Stimulated activated CD8-positive, alpha-beta memory T cell treated with anti-CD3 and anti-CD28 coated beads, Interleukin-15, amount 100 ng/mL, for 4 hours (primary cell): ENCODE measurements at places on chromosomes 5 and 9.

DNA sequence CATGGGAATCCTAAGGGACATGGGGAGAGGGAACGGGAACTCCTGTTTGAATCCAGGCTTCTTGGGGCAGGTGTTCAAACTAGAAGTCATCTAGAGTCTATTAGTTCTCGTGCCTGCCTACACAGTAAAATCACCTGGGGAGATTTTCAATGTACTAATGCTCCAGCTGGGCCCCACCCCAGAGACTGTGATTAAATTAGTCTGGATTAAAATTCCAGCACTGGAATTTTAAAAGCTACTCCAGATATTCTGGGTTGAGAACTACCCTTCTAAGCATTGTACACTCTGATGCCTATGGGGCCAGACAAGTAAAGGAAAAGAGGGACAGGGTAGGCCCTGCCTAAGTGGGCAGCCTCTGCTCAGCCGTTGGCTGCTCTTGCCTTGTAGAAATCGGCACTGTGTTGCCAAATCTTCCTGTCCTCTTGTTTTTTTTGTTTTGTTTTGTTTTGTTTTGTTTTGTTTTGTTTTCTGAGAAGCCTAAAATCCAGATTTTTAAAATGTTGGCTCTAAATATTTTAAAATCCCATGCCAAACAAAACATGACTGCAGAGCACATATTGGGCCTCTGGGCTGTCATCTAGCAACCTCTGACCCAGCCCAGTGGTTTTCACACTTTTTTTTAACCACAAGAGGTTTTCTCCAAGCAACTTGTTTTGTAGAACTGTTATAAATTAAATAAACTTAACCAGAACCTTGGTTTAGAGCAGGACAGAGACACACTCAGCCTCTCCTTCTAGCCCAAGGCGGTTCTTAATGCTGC, 29.0 kb downstream of the ADRB2 start:
- DNase-seq = no peak

DNA sequence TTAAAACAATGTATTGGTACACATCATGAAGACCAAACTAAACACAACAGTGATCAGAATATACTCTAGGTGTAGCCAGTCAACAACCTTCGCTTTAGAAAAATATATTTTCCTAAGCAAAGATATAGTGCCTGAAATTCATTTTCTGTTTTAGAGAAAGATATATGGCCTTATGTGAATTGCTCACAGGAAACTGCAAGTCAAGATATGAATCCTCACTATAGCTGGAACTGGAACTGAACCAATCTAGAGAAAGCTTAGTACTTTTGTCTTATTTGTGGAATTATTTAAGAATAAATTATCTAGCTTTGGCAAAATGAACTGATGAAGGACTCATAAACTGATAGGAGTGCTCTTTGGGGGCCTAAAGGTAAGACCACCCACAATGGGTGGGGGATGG, 27.3 kb downstream of the GZMK start:
- DNase-seq = no peak

GRCh38 chr5:74201334-74202081, 439.0 kb downstream of the ENC1 start:
- DNase-seq = no peak

DNA sequence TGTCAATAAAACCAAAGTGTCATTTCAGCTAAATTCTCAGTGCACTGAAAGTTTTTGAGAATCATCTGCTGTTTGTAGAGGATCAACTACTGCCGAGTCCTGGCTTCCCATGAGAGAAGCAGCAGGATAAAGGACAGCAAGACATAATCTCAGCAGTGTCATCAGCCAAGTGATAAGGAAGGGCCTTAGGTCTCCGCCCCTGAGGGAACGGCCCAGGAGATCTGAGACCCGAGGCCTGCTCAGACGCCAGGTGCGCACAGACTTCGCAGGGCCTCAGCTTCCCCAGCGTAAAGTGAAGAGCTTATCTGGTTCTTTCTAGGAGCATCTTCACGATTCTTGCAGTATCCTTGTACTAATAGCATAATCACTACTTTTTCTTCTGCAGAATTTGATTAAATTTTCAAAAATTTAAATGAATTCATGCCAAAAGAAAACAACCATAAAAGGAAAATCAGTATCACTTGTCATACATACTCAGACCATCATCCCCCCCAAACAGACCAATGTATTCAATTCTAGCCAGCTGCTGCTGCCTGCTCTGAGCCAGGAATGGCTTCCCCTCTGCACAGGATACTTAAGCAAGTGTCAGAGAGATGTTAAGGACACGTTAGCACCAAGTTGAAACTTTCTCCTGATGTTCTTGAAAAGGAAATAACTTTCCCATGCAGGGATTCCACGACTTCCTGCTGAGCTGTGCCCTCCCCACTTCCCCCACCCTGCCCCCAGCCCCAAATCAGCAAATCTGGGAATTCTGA, 2.2 kb downstream of the GFPT2 start:
- no peak for DNase-seq

DNA sequence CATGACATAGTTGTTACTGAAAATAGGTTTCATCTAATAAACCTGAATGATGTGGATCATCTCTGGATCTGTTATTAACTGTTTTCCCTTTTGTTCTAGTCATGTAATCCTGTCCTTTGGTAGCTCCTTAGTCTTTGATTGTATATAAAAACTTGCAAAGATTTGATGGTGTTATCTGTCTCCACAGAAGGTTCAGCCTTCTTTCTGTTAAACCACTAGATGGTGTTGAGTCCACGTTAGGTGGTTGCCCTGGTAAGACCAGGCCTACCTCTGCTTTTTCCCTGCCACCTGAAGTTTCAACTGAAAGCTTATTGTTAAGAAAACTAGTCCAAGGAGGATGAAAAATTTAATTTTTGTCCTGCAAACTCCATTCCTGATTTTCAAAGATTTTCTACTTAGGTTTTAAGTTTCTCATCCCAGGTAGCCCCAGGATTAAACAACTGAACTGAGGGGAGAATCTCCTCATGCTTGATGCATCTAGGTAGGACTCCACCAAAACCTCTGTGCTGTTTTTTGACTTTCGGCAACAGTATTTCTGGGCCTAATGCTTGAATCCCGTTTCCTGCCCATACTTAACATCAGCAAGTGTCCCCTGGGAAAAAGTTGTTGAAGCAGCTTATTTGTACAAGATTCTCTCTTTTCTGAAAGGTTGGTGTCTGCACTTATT, 68.5 kb downstream of the RICTOR start:
- no peak for DNase-seq

GRCh38 chr5:11048760-11049159, 287.7 kb upstream of the DAP start:
- DNase-seq = no peak

DNA sequence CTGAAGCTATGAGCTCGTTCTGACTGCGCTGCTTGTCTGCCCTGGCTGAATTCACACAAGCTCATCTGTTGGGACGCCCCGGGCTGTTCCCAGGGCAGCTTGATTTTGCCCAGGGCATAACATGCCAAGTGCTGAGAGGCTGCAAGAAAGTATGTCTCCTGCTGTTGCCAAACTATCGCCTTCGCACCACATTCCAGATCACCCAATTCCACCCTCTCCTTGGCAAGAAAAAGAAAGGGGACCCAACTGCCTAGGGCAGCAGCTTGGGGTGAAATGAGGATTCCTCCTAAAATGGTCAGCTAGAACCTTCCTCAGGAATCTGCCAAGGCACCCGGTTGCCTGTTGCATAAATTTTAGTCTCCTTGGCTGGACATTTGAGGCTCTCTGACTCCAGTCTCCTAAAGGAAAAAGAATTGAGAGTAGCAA, 21.2 kb downstream of the COL15A1 start:
- DNase-seq = no peak

GRCh38 chr9:127179633-127180441, 57.4 kb upstream of the ANGPTL2 start:
- DNase-seq = no peak

DNA sequence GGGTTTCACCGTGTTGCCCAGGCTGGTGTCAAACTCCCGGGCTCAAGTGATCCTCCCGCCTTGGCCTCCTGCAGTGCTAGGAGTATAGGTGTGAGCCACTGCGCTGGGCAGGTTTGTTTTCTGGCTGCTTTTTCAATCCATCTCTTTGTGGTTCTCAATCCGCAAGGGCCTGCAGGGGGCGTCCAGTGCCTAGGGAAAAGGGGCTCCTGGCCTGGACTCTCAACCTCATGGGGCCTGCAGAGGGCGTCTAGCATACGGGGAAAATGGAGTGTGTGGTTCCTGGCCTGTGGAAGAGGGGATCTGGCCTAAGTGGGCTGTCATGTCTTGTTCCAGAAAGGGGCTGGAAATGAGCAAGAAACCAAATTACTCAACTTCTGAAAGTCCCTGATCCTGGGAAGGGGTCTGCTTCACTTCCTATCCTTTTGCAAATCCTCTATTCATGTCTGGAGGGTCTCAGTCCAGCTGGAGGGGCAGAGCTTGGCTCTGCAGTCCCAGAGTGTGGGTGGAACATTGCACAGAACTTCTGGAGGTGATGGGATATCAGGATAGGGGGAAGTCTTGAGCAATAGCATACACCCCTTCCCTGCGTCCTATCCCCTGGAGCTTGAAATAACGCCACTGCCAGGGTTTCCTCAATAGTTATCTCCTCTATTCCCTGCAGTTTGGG, 12.7 kb upstream of the CCL27 start:
- DNase-seq = no peak

DNA sequence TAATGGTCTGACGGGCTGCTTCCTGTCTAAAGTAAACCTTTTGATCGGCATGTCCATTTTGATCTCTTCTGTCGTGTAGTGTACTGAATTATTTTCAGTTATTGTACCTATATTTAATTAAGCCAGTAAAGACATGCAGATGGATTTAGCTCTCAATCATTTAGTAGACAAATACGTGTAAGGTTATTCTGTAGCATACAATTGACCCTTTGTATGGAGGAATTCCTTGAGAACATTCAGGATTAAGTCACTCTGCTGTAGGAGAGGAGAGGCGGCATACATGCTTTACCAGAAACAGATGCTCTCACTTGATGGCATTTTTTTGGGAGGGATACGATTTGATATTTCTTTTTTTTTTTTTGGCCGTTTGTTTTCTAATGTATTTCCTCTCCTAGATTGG, 141.0 kb downstream of the PBX3 start:
- no peak for DNase-seq

- DNase-seq = no peak
Measured at GRCh38 chr5:2747363-2748162, 3.9 kb downstream of the IRX2 start.

GRCh38 chr9:90325913-90326653, 316.5 kb downstream of the DIRAS2 start:
- DNase-seq = no peak

- no peak for DNase-seq
Measured at GRCh38 chr9:124688238-124688904, 82.7 kb downstream of the NR6A1 start.

DNA sequence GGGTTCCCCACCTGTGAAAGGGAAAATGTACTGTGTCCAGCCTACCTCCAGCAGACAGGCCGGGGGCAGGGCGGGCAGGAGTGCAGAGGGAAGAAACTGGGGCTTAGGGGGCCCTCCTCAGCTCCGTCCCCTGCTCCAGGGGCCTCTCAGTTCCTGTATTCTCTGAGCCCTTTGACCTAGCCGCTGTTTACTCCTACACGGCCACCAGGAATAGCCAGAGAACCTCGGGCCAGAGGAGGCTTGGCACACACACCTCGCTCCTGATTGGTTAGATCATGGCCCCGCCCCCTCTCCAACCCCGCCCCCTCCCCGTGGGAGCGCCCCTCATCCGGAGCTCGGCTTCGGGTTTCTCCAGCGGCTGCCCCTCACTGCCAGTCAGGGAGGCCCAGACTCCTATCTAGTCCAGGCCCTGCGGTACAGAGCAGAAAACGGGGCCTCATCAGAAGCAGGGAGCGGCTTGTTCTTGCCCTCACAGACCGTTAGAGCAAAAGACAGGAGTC, 2.2 kb downstream of the ST6GALNAC6 start:
- no peak for DNase-seq

GRCh38 chr5:66808663-66809062, 212.5 kb downstream of the MAST4 start:
- DNase-seq = no peak

- DNase-seq = peak; percentile 20
Measured at GRCh38 chr9:134403682-134404301, 77.5 kb downstream of the RXRA start.

DNA sequence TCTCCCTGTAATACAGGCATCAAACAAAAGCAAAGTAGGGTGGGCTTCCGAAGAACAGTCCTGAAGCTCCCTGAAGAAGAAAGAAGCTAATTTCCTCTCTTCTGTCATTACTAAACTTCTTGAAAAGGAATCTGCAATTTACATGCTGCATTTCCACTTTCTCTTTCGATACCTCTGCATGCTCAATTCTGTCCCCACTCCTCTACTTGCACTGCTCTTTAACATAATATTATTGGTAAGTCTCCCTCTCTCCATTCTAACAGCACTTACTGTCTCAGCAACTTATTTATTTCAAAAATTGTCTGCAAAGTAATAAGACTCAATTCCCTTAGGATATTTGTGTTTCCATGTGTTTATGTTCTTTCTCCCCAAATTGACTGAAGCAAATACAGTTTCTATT, 3.9 kb upstream of the PLPP1 start:
- DNase-seq = no peak

GRCh38 chr9:33375841-33376321, 26.5 kb downstream of the AQP7 start:
- DNase-seq = no peak

GRCh38 chr5:67451640-67452279, 255.2 kb upstream of the CD180 start:
- no peak for DNase-seq

GRCh38 chr5:39955156-39955555, 530.4 kb upstream of the DAB2 start:
- no peak for DNase-seq

GRCh38 chr9:120531683-120532300, 48.2 kb downstream of the CDK5RAP2 start:
- no peak for DNase-seq

DNA sequence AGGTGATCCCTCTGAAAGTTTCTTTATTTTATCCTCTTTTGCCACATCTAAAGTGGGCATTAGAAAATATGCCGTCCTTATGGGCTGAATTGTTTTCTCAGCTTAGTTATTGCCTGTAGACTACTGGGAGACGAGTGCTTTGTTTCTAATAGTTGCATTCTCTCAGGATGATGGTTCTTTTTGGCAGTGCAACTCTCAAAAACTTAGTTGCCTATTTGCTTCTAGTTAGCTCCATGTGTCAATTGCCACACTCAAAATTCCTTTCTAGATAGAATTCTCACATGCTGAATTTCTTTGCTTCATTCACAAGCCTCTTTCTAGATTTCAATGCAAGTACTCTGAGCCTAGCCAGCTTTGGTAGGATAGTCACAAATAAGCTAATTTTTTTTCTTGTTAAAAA, 155.5 kb downstream of the FGF10 start:
- DNase-seq = no peak

- DNase-seq = no peak
Measured at GRCh38 chr5:147971472-147971871, 65.1 kb upstream of the C5orf46 start.

- DNase-seq = no peak
Measured at GRCh38 chr5:102771435-102771834, 16.3 kb downstream of the PAM start.

- DNase-seq = no peak
Measured at GRCh38 chr9:128163027-128163515, 3.0 kb downstream of the BBLN start.

- DNase-seq = no peak
Measured at GRCh38 chr9:99307851-99308250, 85.8 kb downstream of the SEC61B start.
